ENCODE measurements at places on chromosomes 16 and 17.

DNA sequence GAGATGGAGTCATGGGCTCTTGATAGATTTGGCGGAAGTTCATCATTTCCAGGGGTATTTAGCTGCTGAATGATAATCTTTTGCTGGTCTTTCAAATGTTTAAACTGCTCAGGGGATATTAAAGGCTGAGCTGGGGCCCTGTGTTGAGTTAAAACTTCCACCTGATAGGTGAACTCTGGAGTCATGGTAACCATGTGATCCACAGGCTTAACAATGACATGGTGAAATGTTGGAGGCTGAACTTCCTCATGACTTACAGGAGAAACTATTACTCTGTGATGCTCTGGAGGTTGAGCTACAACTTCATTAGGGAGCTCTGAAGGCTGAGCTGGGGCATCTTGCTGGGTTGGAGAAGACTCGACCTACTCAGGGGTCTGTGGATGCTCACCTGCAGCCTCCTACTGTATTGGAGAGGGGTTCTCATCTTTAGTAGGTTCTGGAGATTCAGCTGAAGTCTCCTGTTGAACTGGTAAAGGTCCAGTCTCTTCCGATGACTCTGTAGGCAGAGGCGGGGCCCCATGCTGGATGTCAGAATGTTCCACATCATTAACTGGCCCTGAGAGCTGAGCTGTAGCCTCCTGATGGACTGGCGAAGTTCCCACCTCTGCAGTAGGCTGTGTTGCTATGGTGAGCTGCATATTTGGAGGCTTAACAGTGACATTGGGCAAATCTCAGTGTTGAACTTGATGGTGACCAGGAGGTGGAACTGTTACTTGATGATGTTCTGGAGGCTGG is 24.2 kb downstream of the RDM1 start:
- no peak for DNase-seq

DNA sequence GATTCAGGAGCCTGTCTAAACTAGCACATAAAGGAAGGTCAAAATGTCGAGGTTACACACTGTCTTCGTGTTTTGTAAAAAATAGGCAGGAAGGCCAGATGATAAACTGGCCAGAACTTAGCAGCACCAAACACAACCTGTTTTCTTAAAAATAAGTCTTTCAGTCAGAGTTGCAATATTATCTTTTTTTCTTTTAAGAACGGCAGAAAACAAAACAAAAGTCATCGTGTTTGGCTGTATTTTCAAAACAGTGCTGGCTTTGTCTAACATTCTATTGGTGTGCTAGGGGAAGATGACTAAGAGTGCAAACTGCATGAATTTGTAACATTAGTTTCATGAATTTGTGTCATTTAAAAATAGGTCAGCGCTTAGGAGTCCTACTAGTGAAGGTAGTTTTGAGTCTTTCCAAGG is 5.3 kb downstream of the MAF start:
- no peak for DNase-seq

- no peak for DNase-seq
Observed at GRCh38 chr16:76235426-76235825, 41.8 kb upstream of the CNTNAP4 start.

GRCh38 chr17:63306855-63307254 is 139.3 kb downstream of the CYB561 start:
- no peak for DNase-seq

GRCh38 chr16:87834668-87835473 is 34.4 kb downstream of the SLC7A5 start:
- no peak for DNase-seq

GRCh38 chr16:67659675-67660563 is at the start of gene ACD:
TSS of gene ACD (minus strand) at chr16:67660260. CDS start at chr16:67660220, 40 bp downstream.
- DNase-seq, result peak; percentile 93

DNA sequence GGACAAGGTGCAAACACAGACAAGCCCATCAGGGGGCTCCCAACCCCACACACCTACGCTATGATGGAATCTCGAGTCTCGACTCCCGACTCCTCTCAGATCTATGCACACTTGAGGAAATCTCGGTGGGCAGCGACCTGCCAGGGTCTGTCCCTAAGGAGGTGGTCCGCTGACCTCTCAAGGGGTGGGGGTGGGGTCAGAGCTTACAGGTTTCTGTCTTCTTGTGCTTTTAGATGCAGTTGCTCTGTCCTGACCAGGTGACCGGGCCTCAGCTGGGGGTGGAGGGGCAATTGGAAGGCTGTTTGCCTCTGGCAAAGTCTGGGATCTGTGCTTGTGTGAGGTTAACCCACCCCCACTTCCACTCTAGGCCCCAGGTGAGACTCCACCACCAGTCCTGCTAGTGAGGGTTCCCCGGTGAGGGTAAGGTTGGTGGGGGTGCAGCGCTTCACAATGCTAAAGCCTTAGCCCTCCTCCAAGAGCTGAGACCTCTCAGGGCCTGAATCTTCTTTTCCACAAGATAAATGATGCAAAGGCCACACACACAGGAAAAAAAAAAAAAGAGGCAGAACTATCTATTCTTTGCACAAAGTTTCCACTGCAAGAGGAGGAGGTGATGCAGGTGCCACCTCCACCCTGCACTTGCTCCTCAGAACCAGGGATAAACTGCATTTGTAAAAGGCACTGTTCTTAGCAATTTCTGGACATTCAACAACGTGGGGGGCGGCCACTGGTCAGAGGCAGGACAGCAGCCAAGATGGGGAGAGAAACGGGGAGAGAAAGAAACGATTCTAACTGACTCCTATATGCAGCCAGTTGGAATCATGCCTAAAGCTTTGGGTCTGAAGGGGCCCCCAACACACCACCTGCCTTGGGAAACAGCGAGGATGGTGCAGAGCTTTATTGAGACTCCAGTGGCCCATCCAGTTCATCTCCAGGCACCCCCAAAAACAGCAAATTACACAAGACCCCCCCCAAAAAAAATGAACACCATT is 4.1 kb downstream of the CISD3 start:
- DNase-seq, result no peak

GRCh38 chr16:87496447-87496801 is 3.6 kb upstream of the ZCCHC14 start:
- DNase-seq, result peak; percentile 62

- no peak for DNase-seq
Observed at GRCh38 chr17:58334661-58335060, 6.1 kb upstream of the TSPOAP1 start.

DNA sequence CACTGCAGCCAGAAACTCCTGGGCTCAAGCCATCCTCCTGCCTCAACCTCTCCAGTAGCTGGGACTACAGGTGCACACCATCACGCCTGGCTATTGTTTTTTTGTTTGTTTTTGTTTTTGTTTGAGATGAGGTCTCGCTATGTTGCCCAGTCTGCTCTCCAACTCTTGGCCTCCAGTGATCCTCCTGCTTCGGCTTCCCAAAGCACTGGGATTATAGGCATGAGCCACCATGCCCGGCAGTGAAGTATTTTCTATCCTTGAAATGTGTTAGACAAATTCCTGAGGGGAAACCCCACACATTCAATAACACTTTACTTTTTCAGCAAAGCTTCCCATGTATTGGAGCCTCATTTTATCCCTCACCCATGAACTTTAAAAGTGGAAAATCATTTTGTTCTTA is 81.2 kb upstream of the KIFC3 start:
- no peak for DNase-seq

- DNase-seq, result no peak
Observed at GRCh38 chr16:79811541-79811940, 211.0 kb upstream of the MAF start.
